NAMALWA (cell line): ENCODE measurements at places on chromosomes 16 and 17.

DNA sequence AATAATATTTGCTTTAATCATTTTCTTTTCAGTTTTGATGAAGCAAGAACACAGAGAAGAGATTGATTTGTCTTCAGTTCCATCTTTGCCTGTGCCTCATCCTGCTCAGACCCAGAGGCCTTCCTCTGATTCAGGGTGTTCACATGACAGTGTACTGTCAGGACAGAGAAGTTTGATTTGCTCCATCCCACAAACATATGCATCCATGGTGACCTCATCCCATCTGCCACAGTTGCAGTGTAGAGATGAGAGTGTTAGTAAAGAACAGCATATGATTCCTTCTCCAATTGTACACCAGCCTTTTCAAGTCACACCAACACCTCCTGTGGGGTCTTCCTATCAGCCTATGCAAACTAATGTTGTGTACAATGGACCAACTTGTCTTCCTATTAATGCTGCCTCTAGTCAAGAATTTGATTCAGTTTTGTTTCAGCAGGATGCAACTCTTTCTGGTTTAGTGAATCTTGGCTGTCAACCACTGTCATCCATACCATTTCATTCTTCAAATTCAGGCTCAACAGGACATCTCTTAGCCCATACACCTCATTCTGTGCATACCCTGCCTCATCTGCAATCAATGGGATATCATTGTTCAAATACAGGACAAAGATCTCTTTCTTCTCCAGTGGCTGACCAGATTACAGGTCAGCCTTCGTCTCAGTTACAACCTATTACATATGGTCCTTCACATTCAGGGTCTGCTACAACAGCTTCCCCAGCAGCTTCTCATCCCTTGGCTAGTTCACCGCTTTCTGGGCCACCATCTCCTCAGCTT is 45.0 kb downstream of the ESRP2 start:
- DNase-seq: no peak

DNA sequence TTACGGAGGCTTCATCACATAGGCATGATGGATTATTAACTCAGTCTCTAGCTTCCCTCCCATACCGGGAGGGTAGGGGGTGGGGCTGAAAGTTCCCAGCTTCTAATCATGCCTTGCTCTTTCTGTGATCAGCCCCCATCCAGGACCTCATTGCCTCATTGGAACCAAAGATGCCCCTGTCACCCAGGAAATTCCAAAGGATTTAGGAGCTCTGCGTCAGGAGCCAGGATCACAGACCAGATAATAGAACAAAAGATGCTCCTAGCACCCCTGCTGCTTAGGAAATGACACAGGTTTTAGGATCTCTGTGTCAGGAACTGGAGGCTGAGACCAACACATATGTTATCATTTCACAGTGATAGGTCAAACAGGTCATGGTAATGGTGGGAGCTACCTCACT is 9.7 kb downstream of the USB1 start:
- DNase-seq: no peak

- peak; percentile 47 for DNase-seq
Measured at GRCh38 chr17:75843577-75844529, at the start of gene UNC13D. Gene UNC13D, minus strand, starts transcription at chr17:75844404. Its CDS starts 67 bp downstream, at chr17:75844337.

GRCh38 chr16:891353-891740 is 79.4 kb downstream of the LMF1 start:
- no peak for DNase-seq

GRCh38 chr17:75847614-75848522 is 3.7 kb upstream of the UNC13D start:
- DNase-seq: no peak

DNA sequence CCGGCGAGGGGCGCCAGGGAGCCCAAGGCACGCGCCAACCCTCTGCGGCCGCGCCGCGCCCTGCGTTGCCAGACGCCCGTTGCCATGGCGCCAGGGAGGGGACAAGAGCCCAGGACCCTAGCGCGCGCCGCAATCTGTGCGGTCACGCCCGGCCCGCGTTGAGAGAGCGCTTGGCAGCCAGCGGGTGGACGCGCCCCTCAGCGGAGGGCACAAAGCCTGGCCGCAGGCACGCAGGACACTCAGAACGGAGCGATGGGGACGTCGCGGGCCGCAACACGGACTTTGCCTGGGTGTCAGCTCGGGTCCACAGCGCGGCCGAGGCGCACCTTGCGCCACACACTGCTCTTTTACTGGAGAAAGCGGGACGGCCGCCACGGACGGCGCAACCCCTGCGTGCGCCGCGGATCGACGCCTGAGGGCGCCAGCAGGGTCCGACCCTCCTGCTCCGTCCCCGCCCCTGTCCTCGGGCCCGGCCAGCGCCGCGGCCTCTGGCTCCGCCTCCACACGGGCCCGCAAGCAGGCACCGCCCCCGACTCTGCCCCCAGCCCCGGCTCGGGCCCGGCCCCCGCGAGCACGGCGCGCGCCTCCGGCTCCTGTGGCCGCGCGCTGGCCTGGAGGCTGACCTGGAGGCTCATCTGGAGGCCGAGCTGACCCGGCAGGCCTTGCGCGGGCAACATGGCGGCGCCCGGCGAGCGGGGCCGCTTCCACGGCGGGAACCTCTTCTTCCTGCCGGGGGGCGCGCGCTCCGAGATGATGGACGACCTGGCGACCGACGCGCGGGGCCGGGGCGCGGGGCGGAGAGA is at the start of gene GFER:
TSS of gene GFER (plus strand) at position 650 of the 803 bp plus-strand sequence. CDS start at position 676, 26 bp downstream.
- DNase-seq: peak; percentile 83

- no peak for DNase-seq
Measured at GRCh38 chr16:4667203-4667963, 26.0 kb upstream of the NUDT16L1 start.

- DNase-seq: peak; percentile 88
Measured at GRCh38 chr16:566475-567372, at the start of gene NHLRC4. Gene NHLRC4, plus strand, starts transcription at chr16:567005. Its CDS starts 1,043 bp downstream, at chr16:568048.

DNA sequence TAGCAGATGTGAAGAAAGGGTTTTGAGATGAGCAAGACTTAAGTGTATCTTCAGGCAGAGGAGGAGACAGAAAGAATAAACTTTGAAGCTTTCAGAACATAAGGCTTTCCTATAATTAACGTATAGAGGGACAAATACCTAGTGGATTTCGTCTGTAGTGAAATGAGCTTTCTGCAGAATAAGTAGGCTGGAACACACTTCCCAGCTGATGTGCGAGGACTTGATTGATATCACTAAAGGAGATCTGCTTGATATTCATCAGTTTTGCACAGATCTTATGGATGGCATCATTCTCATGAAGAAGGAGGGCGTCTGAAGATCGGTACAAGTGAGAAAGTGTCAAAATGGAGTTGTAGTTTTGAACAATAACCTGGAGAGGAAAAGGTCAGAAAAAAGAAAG is 14.8 kb downstream of the TUBD1 start:
- DNase-seq: no peak

DNA sequence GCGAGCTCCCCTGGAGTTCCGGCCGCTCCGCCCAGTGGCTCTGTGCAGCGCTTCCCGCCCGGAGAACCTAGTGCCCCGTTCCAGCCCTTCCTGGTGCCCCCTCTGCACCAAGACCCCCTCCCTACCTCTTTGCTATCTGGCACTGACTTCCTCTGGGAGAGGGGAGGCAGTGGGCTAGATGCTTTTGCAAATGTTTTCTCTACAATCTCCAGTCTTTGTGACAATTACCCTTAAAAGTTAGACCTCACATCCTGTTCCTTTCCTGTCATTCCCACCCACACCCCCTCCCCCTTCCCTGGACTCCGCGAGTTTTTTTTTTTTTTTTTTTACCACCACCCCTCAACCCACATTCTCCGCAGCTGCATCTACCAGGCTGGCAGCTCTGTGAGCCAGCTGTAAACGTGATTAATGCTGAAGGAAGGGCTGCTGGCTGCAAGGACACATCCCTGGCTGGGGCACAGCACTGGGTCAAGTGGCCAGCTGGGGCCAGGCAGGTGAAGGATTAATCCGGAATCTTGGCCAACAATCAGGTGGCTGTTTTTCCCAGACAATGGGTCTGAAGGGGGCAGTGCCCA is 101.5 kb downstream of the MGAT5B start:
- peak; percentile 57 for DNase-seq

DNA sequence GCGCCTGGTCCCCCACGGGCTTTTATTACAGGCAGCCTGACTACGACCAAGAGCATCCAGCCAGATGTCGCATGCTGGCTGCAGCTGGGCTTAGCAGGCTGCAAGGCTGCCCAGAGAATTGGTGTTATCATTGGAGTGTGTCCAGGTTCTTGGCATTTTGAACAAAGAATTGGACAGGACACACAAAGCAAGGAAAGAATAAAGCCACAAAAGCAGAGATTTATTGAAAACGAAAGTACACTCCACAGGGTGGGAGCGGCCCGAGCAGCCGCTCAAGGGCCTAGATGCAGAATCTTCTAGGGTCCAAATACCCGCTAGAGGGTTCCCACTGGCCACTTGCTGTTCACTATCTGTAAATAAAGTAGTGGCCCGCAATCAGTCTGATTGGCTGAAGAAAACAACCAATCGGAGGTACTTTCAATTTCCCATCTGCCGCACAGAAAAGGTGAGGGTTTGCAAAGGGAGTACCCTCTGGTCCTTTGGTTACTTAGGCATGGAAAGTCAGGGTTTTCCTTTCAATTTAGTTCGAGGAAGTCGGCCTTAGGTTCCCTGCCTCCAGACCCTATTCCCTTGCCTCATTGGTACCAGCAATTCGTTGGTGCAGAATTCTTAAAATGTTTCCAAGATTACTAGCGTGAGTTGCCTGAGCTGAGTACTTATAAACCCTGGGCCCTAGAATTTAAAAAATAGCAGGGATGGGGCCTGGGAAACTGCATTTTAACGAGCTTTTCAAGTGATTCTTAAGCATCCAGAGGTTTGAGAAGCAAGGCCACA is 38.5 kb upstream of the CNEP1R1 start:
- no peak for DNase-seq
